ENCODE measurements at places on chromosomes 13 and 19. TPM values are rescaled to one million over a fixed set of nuclear protein-coding genes. Genes with fewer than 3 reads are reported as not detected.

ZNF844 gene
- polyA plus RNA-seq: 6.6 TPM

IGFL2 gene
- not detected for polyA plus RNA-seq

LGALS7B gene
- polyA plus RNA-seq: not detected

ZNF723 gene
- not detected for polyA plus RNA-seq

LHB gene
- polyA plus RNA-seq: not detected

KLC3 gene
- not detected for polyA plus RNA-seq

C13orf46 gene
- polyA plus RNA-seq: 1.3 TPM

TSSK6 gene
- polyA plus RNA-seq: 1.4 TPM

PCDH9 gene
- 0.08 TPM for polyA plus RNA-seq

F10 gene
- not detected for polyA plus RNA-seq

GPR32 gene
- not detected for polyA plus RNA-seq

Measured in naive thymus-derived CD4-positive, alpha-beta T cell (primary cell).